ENCODE measurements at places on chromosomes 2 and 18.

DNA sequence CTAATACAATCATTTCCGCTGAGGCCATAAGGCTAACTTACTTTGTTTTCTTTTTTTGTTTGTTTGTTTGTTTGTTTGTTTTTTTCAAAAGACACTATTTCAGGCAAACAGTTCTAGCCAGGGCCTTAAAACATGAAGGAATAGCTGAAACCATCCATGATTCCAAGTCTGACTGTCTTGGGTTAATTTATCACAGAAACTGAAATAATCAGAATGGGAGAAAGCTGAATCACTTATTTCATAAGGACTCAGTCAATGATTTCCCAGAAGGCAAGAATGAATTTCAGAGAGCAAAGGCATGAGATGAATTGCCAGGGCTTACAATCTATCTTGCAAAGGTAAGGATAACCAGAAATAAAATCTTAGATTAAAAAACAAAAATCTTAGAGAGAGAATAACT, 1315.1 kb downstream of the SUCLG1 start:
- no peak for DNase-seq

DNA sequence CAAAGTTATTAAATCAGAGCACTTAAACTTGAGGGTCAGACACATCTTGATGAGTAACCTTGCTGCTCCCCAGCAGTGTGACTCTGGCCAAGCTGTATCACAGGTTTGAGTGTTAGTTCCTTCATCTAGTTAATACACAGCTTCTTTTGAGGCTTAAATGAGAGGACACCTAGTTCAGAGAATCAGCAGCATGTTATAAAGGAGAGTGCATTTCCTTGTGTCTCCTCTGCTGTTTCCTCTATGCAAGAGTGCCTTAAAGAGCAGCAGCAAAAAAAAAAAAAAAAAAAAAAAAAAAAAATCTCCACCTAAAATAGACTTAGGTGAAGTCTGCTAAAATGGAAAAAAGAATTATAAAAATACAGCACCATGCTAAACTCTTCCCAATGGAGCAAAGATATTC, 261.9 kb downstream of the TCF4 start:
- no peak for DNase-seq

GRCh38 chr2:230976671-230977171, 19.2 kb upstream of the SPATA3 start:
- no peak for DNase-seq

DNA sequence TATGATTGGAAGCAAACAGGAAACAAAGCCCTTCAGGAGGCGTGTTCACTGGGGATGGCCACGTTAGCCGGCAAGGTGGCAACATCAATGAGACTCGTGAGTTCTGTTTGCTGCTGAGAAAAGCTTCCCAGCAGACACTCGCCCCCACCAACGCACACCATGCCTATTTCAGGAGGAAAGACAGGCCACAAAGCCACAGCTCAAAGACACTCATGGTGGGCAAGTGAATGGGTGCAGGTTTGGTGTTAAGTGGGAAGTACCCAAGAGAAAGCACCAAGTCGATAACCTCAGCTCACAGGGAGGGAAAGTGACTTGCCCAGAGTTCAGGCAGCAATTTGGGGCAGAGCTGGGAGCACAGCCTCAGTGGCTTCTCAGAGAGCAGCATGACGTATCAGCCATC, 10.5 kb upstream of the MTERF4 start:
- DNase-seq = no peak

GRCh38 chr2:8544171-8544785, 137.6 kb upstream of the ID2 start:
- DNase-seq = no peak

GRCh38 chr2:18603854-18604530, 14.6 kb upstream of the NT5C1B start:
- no peak for DNase-seq

GRCh38 chr2:240819858-240820606, at the start of gene KIF1A:
KIF1A (minus strand) TSS chr2:240820219; CDS start chr2:240797752, 22,467 bp downstream.
- peak; percentile 61 for DNase-seq

- DNase-seq = no peak
Measured at GRCh38 chr18:26405190-26405801, 143.1 kb downstream of the KCTD1 start.

- no peak for DNase-seq
Measured at GRCh38 chr2:238994876-238995275, 147.0 kb downstream of the TWIST2 start.

DNA sequence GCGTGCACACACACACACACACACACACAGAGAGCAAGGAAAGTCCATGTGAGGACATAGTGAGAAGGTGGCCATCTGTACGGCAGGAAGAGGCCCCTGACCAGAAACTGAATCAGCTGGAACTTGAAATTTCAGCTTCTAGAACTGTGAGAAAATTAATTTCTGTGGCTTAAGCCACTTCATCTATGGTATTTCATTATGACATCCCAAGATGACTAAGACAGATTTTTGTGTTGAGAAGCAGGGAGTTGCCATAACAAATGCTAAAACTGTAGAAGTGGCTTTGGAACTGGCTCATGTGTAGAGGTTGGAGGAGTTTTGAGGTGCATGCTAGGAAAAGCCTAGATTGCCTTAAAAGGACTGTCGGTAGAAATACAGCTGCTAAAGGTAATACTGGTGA, 63.4 kb upstream of the ZBTB7C start:
- no peak for DNase-seq

DNA sequence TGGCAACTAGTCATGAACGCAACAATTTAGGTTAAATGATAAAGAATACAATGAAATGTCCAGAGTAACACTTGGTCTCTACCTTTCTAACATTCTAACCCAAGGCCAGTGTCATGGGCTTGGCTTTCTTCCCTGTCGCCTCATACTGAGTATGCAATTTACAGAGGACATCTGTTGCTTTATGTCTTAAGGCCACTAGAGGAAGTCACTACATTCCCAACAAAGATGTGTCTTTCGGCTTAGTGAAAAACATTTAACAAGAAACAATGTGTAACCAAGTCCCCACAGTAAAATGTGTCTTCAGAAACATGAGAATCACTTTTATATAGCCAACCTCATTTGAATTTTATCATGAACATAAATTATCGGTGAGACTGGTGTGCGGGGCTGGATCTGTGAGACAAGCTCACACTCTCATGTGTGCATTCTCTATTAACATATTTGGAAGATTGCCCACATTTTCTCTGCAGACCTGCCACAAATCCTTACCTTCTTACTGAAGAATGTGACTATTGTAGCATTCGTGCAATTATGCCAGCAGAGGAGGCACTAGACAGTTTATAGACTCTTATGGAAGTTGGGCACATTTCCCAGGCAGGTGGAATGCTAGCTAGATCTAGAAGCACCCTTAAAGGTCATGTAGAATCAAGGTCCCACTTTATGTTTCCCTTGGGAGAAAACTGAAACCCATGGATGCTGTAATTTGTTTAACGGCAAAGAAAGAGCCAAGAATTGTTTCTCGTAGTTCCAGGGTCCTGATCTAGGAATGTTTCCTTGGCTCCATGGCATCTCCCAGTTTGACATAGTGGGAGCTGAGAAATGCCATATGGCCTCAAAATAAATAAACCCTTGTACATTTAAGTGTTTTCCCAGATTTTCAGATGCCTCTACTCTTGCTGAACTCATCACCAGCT, 101.8 kb downstream of the CD226 start:
- DNase-seq = no peak

DNA sequence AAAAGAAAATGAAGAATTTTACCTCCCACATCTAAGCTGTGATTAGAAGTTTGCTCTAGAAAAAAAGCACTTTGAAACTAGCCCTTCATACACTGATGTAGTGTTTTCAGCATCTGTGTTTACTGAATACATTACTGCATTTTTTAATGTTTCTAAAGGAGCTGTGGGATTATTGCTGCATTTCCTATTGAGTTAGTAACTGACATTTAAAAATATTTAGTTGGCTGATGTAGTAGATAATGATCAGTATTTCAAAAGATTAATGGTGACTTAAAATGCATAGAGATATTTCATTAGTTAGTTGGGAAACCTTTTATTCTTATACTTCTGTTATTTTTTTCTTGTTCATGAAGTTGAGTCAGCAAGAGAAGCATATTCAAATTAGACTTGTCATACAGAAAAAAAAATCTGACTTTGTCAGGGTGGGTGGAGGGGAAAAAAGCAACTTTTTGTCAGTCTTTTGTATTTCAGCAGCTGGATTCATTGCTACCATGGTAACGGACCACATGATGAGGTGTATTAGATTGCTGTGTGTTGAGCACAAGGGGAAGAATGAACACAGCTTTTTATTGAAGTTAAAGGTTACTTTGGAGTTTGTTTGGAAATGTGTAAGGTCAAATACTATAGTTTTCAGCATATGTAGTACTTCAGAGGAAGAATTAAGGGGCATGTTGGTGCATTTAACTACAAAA, at the start of gene DTNA:
Gene DTNA (plus strand): TSS at position 549 of the 692 bp plus-strand sequence. CDS start 45,679 bp downstream, outside the sequence.
- peak; percentile 55 for DNase-seq

DNA sequence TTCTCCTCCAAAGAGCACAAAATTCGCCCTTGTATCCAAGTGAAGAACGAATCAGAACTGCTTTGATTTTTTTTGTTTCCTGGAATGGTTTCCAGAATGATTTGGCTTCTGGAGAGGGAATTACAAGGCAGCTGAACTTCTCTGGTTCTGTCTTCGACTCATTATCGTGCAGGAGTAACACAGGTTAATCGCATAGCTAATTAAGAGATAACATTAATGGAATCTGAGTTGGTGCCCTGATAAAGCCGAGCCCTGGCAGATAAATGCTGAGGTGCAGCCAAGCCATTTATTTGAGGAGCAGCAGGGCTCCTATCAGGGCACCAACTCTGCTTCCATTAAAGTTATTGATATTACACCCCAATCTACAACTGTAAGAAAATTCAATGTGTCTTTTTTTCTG, 433.7 kb downstream of the ZNF521 start:
- no peak for DNase-seq

DNA sequence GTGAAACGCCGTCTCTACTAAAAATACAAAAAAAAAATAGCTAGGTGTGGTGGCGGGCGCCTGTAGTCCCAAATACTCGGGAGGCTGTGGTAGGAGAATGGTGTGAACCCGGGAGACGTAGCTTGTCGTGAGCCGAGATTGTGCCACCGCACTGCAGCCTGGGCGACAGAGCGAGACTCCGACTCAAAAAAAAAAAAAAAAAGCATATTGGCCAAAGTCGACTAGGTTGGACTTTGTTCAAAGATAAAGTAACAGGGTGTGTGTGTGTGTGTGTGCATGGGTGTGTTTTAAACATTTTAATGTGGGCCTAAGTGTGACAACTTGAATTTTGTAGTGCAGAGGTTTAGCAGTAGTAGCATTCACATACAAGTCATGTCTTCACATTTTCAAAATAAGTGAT, 11.7 kb downstream of the GEMIN6 start:
- DNase-seq = no peak

- DNase-seq = no peak
Measured at GRCh38 chr2:143629340-143629739, 500.1 kb downstream of the ARHGAP15 start.

DNA sequence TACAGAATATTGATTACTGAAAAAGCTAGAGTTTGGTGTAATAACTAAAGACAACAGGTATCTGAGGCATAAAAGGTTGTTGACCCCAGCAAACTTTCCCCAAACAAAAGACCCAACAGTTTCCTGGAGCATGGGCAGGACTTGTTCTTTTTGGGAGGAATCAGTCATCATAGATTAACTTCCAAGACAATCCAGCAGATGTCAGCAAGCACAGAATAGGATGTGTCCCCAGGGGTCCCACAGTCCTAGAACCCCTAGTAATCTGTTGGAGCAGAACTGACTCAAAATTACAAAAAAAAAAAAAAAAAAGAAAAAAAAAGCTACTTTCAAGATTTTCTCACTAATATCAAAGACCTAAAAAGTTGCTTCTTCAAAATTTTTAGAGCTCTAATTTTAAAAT, 564.7 kb upstream of the SLC39A10 start:
- no peak for DNase-seq

- DNase-seq = no peak
Measured at GRCh38 chr18:58139459-58140386, 95.7 kb downstream of the NEDD4L start.

- no peak for DNase-seq
Measured at GRCh38 chr18:26584745-26585144, 36.4 kb upstream of the KCTD1 start.

GRCh38 chr2:189609423-189609816, 28.8 kb upstream of the SLC40A1 start:
- DNase-seq = no peak

- no peak for DNase-seq
Measured at GRCh38 chr2:238406221-238406997, 20.3 kb upstream of the ASB1 start.

GRCh38 chr2:234643407-234643806, 146.5 kb upstream of the ARL4C start:
- DNase-seq = no peak

- DNase-seq = no peak
Measured at GRCh38 chr2:191863988-191864387, 17.1 kb upstream of the CAVIN2 start.

GRCh38 chr2:71776227-71776626, 322.9 kb downstream of the DYSF start:
- DNase-seq = no peak

- no peak for DNase-seq
Measured at GRCh38 chr18:30999186-30999585, 43.4 kb downstream of the DSC3 start.

GRCh38 chr18:48222118-48222517, 187.1 kb downstream of the ZBTB7C start:
- peak; percentile 61 for DNase-seq

GRCh38 chr2:240965296-240965904, 33.0 kb upstream of the SNED1 start:
- peak; percentile 18 for DNase-seq

GRCh38 chr2:145206496-145207281, 686.8 kb upstream of the ZEB2 start:
- no peak for DNase-seq

DNA sequence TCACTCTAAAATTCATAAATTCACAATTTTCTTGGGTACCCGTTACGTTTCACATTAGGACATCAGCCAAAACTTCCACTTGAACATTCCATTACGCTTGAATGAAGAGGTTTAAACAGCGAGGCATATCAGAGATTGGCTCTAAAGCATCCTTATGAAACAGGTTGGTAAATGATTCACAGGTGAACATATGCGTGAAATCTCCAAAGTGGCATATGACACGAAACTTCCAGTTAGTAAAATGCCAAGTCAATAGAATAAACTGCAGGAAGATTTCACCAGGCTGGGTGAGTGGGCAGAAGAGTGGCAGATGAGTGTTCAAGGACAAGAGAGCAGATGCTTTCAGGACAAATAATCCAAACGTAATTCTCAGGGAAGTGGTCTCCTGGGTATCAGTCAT, 33.9 kb upstream of the GLS start:
- DNase-seq = no peak

DNA sequence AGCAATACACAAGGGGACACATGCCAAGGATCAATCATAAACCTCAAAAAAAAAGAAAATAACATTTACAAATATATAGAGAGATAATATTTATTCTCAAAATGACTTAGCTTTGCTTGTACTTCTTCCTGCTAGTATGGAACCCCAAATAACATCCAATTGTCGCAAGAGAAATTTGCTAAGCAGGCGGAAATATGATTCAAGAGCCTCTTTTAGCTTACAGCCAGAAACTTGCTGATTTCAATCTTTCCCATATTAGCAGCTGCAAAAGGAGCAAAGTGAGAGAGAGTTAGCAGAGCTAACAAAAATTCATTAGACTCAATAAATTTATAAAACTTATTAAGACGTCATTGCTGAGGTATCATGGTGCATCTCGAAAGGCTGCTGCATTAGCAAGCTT, 294.9 kb downstream of the FSIP2 start:
- DNase-seq = no peak

- DNase-seq = no peak
Measured at GRCh38 chr2:68487773-68488355, 20.5 kb downstream of the APLF start.

Measured in right hindlimb (tissue), 1 donor.